ENCODE measurements at places on chromosomes 12 and 14.

DNA sequence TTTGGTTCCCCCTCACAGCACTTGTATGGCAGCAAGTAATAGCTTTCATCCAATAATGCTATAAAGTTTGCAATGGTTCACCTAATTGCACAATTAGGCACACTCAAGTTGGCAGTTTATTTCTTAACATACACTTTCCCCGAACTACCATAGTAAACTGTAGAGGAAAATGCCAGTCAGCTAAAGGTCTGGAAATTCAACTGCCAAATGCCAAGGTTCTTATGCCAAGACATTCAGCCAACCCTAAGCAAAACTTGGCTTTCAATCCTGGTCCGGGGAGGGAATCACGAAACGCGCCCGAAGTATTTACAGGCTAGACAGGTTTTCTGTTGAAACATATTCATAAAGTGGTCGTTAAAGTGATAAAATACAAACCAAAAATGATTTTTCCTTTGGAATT, 1512.4 kb upstream of the FLRT2 start:
- DNase-seq, result no peak

DNA sequence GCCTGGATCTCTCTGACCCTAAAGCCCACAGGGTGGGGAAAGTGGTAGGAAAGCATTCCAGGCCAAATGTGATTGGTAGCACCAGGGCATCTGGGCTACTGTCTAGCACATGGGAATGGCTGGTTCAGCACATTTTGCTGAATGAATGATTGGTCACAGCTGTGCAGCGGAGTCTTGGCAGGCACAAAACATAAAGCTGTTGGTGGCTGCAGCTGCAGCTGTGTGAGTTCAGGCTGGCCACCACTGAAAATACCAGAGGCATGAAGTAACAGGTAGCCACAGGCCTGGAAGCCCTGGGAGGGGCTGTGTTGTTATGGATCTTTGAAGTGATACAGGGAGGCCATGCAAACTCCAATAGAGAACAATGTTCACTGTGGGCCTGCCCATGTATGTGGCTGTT, 72.7 kb downstream of the MYRFL start:
- DNase-seq, result no peak

DNA sequence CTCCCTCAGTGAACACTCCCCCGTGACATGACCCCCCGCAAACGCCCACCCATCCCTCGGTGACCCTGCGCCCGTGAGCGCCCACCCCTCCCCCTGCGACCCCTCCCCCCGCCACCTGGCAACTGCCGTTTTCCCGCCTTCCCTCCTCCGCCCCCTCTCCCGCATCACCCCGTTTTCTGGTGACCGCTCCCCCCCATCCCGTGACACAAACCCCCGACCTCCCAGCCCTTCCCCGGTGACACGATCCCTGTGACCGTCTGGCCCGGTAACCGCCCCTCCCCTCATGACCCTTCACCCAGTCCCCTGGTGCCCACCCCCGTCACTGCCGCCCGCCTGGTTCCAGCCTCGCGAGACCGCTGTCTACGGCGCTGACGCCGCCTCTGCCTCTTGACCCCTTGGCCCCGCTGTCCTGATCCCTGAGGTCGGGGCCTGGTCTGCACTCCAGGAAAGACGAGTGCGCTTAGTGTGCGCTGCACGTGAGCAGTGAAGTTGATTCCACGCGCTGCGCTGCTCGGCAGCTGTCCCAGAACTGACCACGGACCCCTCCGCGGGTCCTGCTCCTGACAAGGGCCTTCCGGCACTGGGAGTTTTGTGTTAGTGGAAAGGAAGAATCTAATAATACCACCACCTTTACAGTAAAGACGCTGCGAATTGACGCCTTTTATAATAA, 59.4 kb downstream of the DDX51 start:
- peak; percentile 56 for DNase-seq

DNA sequence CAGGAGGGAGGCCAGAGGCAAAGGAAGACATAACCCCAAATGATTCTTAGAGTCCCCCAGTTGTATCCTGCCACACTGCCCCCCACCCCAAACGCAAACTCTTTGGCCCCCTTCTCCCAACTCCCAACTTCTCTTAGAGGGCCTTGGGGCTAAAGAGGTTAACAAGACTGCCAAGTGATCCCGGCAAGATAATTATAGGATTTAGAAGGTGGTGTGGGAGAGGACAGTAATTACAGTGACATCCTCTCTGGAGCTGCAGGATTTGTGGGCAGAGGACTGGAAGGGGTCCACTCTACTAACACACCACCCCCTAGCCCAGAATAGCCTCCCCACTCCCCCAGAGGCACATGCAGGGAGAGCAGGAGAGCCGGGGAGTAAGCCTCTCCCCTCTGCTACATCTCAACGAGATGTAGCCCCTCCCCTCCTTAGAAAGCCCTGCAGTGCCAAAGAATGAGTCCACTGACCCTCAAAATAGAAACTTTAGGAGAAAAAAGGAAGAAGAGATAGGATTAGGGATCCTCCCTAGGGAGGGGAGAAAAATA, 5.3 kb upstream of the GDF11 start:
- DNase-seq, result no peak

- DNase-seq, result no peak
Measured at GRCh38 chr12:100365411-100365810, 8.5 kb downstream of the SLC17A8 start.

GRCh38 chr12:72098622-72099021, 160.0 kb downstream of the TPH2 start:
- no peak for DNase-seq

GRCh38 chr12:25771041-25771440, 187.4 kb upstream of the RASSF8 start:
- no peak for DNase-seq

GRCh38 chr14:101207041-101207440, 303.5 kb upstream of the RTL1 start:
- no peak for DNase-seq

DNA sequence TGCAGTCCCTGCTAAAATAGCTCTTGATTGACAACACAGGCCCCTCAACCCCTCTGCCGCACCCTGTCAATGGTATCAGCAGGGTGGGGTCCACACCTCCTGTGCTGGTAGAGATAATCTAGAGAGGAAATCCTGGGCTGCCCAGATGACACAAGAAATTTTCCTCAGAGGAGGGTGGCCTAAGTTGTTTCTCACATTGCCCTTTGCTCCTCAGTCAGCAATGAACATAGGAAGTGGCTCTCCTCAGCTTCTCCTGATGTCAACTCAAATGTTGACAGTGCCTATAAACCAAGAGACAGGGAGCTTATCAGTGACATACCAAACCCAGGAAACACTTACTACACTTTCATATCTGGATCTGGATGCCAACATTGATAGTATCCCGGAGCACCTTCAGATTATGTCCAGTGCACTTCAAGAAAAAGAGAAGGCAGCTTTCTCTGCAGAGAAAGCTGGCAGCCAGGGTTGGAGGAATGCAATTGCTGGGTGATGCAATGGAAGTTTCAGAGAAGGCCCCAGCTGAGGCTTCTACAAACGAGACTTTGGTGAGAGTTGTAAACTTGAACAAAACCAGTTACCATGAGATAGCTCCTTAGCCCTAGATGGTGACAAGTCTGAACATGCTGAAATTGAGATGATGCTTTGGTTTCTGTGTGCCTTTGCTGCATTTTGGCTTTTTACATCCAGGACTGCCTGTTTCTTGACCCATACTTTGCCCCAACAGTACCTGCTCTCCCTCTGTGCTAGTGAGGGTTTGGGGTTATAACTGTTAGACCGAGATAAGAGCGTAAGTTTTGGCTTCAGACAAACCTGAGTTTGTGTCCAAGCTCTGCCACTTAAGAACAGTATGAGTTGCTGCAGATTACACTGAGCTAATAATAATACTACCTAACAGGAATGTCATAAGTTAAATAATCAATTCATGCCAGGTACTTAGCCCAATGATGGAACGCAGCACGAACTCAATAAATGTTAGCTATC, 183.5 kb downstream of the NUAK1 start:
- DNase-seq, result no peak

GRCh38 chr14:95895720-95896119, 19.1 kb downstream of the TUNAR start:
- DNase-seq, result no peak

- DNase-seq, result no peak
Measured at GRCh38 chr14:96783043-96783914, 13.9 kb upstream of the VRK1 start.

DNA sequence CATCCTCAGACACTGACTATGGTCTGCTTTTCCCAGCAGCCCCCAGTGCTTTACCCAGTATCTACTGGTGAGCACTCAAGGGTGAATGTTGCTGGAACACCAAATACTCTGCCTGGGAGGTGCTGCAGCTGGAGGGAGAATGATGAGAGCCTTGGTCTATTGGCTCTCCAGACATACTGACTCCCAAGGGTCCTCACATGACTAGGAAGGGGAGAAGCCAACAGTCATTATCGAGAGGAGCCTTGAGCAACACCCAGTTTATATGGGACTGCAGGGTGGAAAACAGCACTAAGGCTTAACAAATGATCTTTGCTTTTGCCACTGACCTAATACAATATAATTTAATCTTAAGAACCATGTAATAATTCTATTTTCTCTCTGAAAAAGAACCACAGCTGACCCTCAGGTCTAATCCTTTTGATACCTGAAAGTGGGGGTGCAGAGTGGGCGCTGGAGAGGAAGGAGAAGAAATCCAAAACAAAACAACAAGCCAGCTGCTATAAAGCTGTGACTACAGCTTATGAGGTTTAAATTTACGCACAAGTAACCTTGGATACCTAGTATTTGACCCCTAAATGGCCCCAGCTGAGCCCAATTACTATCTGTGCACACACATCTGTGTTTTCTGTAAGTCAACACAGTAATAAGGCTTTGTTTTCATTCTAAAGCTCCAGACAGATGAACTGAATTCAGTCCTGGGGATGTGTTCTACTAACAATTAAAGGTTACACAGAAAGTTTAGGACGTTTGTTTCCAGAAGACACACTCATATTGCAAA, 107.8 kb upstream of the GRIP1 start:
- no peak for DNase-seq

GRCh38 chr14:36208690-36209278, 32.3 kb upstream of the PTCSC3 start:
- DNase-seq, result no peak

GRCh38 chr12:43292699-43293098, 259.3 kb downstream of the ADAMTS20 start:
- no peak for DNase-seq

- no peak for DNase-seq
Measured at GRCh38 chr14:25848601-25849000, 749.2 kb downstream of the NOVA1 start.

- no peak for DNase-seq
Measured at GRCh38 chr14:99603471-99604277, at the start of gene CCDC85C. Gene CCDC85C (minus strand): TSS chr14:99604207. CDS start chr14:99603959, 248 bp downstream.

DNA sequence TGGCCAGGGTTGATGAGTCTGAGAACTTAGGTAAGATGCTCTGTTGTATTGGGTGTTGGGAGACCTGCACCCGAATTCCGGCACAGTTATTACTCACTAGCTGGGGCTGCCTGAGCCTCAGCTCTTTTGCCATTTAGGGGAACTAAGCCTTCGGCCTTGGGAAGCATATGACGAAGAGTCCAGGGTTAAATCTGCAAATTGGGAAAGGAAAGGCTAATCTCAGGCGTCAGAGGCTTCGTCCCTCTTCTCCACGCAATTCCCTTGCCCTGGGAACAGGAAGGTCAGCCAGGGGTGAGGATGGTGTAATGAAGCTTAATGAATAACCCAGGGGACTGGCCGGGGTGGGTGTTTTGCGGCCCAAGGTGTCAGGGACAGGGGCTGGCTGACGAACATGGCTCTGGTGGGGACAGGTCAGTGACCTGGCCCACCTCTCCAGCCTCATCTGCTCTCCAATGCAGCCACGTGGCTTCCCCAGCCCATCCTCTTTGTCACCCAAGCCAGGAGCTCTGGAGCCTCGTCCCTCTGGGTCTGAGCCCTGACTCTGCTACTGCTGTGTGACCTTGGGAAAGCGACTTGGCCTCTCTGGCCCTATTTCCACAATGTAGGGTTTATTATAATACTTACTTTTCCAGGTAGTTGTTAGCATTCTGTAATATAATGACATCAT, 3.8 kb upstream of the SDSL start:
- DNase-seq, result no peak

DNA sequence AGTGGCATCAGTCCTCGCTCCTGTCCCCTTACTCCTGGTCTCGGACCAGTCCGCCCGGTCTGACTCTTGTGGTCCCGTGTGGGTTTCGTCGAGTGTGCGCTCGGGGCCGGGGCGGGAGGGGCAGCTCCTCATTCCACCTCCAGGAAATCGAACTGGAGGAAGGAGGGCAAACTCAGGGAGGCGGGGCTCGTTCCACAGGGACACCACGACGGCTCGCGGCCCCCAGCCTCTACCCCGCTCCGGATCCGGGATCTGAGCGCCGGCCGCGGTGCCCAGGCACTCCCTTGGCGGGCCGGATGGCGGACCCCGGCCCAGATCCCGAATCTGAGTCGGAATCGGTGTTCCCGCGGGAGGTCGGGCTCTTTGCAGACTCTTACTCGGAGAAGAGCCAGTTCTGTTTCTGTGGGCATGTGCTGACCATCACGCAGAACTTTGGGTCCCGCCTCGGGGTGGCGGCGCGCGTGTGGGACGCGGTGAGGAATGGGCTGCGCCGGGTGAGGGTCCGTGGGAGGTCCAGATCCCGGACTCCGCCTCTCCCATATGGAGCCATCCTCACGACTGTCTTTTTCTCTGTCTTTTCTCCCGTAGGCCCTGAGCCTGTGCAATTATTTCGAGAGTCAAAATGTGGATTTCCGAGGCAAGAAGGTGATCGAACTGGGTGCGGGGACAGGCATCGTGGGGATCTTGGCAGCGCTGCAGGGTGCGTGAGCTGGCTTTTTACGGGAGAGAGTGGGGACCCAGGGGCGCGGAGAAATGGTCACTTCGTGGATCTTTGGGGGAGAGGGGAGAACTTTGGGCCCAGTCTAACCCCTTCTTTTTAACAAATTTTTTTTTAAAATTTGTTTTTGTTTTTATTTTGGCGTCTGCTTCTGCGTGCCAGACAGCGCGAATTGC, at the start of gene EEF1AKMT3:
EEF1AKMT3 (plus strand) TSS at position 186 of the 894 bp plus-strand sequence; CDS start at position 297, 111 bp downstream.
- peak; percentile 80 for DNase-seq

- peak; percentile 90 for DNase-seq
Measured at GRCh38 chr12:55926738-55927587, 731 bp downstream of the PYM1 start.

GRCh38 chr14:63852817-63853731, at the start of gene SYNE2:
Gene SYNE2 (plus strand): TSS chr14:63853004. CDS start chr14:63909149, 56,145 bp downstream.
- peak; percentile 80 for DNase-seq

GRCh38 chr12:52913431-52913821, 8.6 kb upstream of the KRT8 start:
- DNase-seq, result no peak

DNA sequence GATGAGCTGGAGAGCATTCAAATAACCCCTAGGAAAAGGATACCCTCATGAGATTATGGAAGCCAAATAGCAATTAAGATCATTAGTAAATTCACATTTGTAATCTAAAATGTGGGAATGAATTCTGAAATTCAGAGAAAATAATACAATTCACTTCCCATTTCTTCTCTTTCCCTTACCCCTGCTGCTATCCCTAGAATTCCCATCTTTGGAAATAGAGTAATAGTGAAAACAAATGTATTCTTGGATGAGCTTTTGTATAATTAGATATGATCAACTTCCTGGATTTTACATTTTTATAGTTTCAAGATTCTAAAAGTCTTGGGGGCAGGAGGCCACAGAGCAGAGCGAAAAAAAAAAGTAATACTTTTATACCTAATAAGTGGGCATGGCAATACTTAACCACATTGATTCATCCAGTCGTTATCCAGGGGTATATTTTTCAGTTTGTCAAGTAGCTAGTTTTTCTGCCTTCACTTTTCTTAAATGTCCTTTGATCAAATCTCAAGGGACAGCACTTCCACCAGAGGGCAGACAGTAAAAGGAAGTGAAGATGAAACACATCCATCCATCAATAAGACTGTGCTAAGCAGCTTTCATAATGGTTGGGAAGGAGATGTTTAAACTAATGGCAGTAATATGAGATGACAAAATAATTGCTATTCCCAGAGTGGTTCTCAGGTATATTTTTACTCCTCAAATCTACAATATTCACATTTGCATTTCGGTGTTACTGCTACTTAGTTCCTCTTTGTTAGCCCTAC, 401.3 kb downstream of the DIO2 start:
- DNase-seq, result no peak
